Glutamatergic neuron (in vitro differentiated cells): ENCODE measurements at places on chromosomes 5 and 9. TPM values are rescaled to one million over a fixed set of nuclear protein-coding genes. Genes with fewer than 3 reads are reported as not detected.

DNA sequence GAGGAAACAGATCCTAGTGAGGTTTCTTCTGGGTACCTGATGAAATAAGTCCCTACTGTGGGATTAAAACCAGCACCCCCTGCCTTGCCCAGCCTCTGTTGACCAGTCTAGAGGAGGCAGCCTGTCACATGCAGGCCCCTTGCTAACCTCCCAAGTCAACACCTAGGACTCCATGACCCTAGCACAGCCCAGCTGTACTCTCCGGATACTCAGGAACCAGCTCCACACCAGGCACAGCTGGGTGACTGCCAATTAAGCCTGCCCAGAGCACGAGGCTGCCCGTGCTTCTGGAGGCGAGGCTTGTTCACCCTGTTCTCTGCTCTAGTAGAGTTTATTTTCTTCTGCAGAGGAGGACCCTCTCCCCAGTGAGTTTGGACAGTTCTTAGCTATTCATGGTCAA is 92.5 kb downstream of the SNX24 start:
- H3K27me3 ChIP-seq: peaks cover 4% of the 10 kb centered on the region
- H3K27ac ChIP-seq: no peak overlapping the region
- DNase-seq: no peak
- H3K4me3 ChIP-seq: no peak overlapping the region

DNA sequence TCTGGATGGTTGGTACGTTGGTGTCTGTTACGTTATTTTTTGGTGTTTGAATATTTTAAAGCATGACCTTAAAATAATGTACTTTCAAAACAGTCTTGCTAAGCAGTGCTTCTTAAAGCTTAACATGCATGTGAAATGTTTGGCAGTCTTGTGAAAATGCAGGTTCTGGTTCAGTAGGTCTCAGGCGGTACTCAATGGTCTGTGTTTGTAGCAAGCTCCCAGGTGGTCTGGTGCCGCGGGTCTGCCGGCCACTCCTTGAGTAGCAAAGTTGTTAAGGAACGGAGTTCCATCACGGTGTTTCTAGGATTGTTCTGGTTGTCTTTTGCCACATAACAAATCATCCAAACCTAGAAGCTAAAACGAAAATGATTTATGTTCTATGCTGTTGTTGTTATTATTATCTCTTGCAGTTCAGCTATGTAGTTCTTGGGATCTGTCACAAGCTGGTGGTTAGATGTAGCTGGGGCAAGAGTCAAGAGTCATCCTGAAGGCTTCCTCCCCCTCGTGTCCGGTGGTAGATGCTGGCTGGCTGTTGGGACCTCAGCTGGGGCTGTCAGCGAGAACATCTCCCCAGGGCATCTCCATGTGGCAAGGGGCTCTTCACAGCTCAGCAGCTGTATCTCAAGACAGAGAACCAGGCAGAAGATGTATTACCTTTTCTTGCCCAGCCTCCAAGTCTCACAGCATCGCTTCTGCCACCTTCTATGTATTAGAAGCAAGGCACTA is 186.8 kb downstream of the PALM2AKAP2 start:
- H3K36me3 ChIP-seq: no peaks in the 10 kb centered on the region
- H3K4me1 ChIP-seq: peaks cover 16% of the 10 kb centered on the region
- no peak overlapping the region for H3K4me3 ChIP-seq
- no peak for DNase-seq
- H3K27me3 ChIP-seq: peaks cover 2% of the 10 kb centered on the region

- peaks cover 2% of the 10 kb centered on the region for H3K4me1 ChIP-seq
- no peaks in the 10 kb centered on the region for H3K36me3 ChIP-seq
- H3K27ac ChIP-seq: no peak overlapping the region
- H3K27me3 ChIP-seq: no peaks in the 10 kb centered on the region
- no peak overlapping the region for H3K4me3 ChIP-seq
These were observed 12.4 kb upstream of the TYRP1 start for GRCh38 chr9:12680757-12681156.

GRCh38 chr9:76379494-76379893 is 14.7 kb downstream of the RFK start:
- no peak overlapping the region for H3K4me3 ChIP-seq
- H3K27me3 ChIP-seq: no peaks in the 10 kb centered on the region
- no peaks in the 10 kb centered on the region for H3K4me1 ChIP-seq
- no peaks in the 10 kb centered on the region for H3K36me3 ChIP-seq
- H3K27ac ChIP-seq: no peak overlapping the region
- no peak for DNase-seq

DNA sequence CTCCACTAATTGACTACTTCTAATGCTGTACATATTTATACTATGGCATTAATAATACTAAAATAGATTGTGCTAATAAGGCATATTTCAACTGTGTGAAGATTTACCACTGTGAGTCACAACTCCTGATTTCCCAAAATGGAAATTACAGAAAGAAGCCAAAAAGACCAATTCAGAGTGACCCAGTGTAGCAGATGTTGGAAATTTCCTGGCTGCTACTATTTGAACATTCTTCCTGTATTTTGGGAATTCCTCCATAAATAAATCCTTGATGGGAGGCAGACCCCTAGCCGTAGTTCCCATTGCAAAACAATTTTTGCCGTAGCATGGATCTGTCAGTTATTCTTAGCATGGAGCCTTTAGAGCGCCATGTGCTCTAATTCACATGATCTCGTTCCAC is 11.4 kb upstream of the PRUNE2 start:
- H3K27ac ChIP-seq: no peak overlapping the region
- no peaks in the 10 kb centered on the region for H3K36me3 ChIP-seq
- H3K27me3 ChIP-seq: peaks cover 2% of the 10 kb centered on the region
- no peak overlapping the region for H3K4me3 ChIP-seq

The FBP2 gene
- total RNA-seq: not detected

The STPG3 gene
- not detected for total RNA-seq

- H3K4me3 ChIP-seq: peak overlapping the region; percentile 31
- no peaks in the 10 kb centered on the region for H3K36me3 ChIP-seq
- H3K27me3 ChIP-seq: peaks cover 6% of the 10 kb centered on the region
- H3K4me1 ChIP-seq: peaks cover 59% of the 10 kb centered on the region
These were observed 306.6 kb upstream of the DMRT1 start for GRCh38 chr9:534886-535285.

DNA sequence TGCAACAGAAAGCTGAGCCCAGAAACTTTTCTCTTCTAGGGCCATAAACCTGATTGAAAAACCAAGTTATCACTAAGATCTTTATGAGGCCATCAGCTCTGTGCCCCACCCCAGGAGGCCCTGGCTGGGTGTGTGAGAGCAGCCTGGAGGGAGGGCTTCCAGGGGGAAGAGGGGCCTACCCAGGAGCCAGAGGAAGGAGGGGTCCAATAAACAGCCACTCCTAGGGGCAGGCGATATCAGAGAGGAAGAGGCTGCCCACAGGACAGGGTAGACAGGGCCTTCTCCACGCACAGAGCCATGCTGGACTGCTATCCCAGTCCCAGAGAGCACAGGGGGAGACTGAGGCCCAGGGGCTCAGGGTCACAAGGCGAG is 4.5 kb upstream of the CDX1 start:
- no peaks in the 10 kb centered on the region for H3K36me3 ChIP-seq
- H3K27ac ChIP-seq: no peak overlapping the region
- no peak for DNase-seq

DNA sequence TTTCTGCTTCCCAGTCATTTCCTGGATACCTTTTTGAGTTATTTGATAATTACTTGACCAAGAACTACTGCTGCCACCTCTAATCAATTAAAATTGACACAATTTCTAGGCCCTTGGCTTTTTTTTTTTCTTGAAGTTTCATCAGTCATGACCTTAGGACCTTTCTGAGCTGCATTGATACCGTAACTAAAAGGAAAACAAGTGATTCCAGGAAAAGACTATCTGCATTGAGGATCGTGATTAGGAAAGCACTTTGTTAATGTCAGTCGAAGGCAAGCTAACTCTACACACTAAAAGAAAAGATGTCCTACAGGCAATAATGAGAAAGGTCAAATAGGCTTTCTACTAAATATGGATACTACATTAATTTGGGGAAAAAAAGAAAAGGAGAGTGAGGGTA is 69.9 kb downstream of the ARSB start:
- peaks cover 12% of the 10 kb centered on the region for H3K4me1 ChIP-seq
- H3K4me3 ChIP-seq: no peak overlapping the region
- H3K36me3 ChIP-seq: no peaks in the 10 kb centered on the region
- no peaks in the 10 kb centered on the region for H3K27me3 ChIP-seq
- H3K27ac ChIP-seq: no peak overlapping the region

The RHOBTB3 gene
- total RNA-seq: 39.0 TPM

The WNT8A gene
- total RNA-seq: not detected
